ENCODE measurements at places on chromosomes 12 and 14.

DNA sequence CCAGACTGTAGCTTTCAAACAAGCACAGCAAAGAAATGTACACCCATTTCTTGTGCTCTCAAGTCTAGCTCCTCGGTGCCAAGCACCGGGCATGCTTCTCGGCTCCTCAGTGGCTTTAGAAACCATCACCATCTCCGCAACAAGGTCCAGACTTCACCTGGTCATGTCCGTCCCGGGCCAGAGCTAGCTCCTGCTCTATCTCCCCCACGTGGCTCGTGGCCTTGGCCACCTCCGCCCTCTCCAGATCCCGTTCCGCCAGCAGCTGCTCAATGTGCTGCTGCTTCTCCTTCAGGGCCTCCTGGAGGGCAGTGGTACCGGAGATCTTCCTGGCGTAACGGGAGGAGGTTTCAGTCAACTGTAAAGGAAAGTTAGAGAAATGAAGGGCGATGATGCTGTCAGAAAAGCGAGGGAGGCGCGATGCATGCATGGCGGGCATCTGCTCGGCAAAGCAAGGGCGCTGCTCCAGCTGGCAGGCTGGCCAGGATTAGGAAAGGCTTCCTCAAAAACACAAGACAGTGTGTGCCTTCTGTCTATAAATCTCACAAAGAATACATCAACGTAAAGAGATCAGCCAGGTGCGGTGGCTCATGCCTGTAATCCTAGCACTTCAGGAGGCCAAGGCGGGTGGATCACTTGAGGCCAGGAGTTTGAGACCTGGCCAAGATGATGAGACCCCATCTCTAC, 67.4 kb downstream of the CLIP1 start:
- no peak for DNase-seq

GRCh38 chr14:94451826-94452225, 774 bp downstream of the SERPINA11 start:
- DNase-seq = no peak

GRCh38 chr12:31234955-31235867, 90.7 kb downstream of the SINHCAF start:
- no peak for DNase-seq

GRCh38 chr14:89040460-89041256, 216.2 kb downstream of the TTC8 start:
- DNase-seq = peak; percentile 69

DNA sequence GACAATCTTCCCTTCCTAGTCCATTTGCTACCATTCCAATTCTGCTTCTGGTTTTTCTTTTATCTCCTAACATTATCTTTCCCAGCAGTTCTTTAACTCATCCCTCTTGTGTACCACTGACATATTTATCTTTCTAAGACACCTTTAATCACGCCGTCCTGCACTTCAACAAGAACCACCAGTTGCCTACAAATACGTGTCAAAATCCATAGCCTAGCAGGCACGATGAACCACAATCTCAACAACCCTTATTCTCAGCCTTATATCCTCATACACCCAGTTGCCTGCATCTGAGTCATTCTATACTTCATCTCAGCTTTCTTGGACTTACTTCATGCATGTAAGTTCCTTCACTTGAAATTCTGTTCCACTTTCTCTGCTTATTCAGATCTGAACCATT, 16.4 kb upstream of the ST8SIA1 start:
- DNase-seq = no peak

DNA sequence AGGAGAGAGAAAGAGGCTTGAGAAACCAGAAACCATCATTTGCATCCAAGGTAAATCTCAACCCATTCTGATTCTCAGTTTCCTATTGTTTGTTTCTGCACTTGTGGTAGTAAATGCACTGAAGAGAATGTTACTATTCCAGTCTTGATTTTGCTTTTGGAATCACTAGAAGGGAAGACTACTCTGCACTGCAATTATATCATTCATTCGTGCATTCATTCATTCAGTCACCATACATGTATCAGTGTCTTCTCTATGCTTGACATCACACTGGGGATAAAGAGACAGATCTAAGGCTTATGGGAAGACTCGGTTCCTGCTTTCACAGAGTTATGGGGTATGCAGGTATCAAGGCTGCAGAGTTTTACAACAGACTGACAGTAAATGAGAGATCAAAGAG, 90.3 kb upstream of the EGLN3 start:
- DNase-seq = no peak

DNA sequence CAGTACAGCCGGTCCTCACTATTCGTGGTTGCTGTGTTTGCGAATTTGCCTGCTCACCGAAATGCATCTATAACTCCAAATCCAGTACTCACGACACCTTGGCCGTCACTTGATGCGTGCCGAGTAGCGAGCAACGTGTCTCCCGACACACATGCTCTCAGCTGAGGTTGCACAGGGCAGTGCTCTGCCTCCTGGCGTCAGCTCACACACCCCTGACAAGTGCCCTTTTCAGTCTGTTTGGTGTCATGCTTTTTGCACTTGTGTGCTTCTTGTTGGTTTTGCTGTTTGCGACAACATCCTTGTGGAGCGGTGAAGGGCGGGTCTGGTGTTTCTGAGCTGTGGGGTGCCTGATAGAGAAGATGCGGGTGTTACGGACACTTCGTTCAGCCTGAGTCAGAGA, 110.4 kb upstream of the RFLNA start:
- no peak for DNase-seq

GRCh38 chr14:105882626-105883025, 356.2 kb downstream of the TMEM121 start:
- DNase-seq = no peak

DNA sequence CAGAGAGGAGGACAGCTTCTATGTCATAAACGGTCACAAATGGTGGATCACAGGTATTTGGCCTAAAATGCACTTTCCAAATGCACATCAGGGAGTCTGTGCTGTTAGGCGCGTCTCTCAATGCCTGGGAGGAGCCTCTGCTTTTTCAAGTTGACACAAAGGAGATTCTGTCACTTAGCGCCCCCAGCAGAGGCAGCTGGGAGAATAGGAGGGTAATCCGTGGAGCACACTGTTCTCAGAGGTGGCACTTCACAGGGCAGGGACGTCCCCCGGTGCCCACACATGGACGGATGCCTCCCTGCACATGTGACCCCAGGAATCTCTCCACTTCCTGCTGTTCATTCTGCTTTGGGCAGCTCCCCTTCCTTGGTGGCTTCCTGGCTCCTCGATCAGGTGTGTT, 19.4 kb upstream of the ALDH2 start:
- no peak for DNase-seq

DNA sequence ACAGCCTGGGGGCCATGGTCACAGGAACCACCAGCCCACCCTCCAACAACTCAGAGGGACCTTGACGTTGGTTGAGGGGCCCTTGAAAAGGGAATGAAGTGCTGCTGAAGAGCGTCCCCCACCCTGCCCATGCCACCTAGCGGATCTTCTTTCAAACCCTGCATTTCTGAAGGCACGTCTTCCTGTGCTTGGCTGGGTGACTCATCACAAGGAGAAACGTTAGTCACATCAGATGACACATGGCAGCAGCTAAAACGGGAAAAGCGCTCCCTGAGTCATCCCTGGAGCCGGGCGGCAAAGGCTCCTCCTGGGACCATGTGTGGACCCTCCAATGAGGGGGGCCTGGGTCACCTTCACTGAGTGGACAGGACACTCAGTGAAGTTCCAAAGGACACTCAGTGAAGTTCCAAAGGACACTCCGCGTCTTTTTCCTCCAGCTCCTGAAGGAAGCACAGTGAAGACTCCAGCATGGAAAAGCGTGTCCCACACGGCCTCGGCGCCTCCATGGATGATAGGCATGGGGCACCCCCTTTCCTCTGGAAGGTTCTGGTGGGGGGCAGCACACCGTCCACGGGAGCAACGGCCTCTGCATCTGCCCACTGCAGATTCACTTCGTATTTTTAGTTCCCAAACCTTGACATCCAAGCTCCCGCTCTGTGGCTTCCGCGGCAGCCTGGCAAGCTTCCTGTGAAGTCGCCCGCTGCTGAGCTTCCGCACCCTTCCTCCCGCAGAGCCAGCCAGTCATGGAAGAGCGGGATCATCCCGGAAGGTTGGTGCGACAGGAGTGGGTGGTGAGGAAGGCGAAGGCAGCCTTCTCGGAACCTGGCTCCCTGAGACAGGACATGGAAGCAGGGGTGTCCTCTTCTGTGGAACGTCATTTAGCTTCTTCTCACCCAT, 383.4 kb downstream of the VRK1 start:
- DNase-seq = peak; percentile 63

DNA sequence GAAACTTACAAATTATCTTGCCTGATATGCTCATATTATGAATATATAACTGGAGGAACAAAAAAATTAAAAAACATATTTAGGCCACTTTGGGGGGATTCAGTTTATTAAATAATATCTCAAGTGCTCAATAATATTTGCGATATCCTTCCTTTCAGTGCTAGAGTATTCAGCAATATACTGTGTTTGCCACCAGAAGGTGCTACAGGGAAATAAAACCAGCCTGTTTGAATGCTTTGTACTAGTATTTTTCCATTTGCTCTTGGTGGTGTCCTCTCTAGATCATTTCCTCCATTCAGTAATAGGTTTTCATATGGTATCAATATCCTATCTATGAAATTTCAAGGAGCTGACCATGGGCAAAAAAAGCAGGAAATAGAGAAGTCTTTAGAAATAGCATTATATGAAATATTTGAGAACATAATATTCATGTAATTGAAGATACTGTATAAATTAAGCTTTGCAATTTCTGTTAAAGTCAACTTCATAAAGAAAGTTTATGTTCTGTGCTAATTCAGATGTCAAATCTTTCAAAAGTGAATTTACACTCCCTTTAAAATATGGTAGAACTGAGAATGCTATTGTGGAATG, 106.2 kb upstream of the NAV3 start:
- peak; percentile 32 for DNase-seq

GRCh38 chr14:100762901-100763300, 36.2 kb downstream of the DLK1 start:
- no peak for DNase-seq

- DNase-seq = peak; percentile 90
Measured at GRCh38 chr12:3872800-3873636, at the start of gene PARP11. Gene PARP11 (minus strand): TSS chr12:3873399. CDS start chr12:3873229, 170 bp downstream.

- no peak for DNase-seq
Measured at GRCh38 chr12:132489078-132489601, 811 bp upstream of the FBRSL1 start.

DNA sequence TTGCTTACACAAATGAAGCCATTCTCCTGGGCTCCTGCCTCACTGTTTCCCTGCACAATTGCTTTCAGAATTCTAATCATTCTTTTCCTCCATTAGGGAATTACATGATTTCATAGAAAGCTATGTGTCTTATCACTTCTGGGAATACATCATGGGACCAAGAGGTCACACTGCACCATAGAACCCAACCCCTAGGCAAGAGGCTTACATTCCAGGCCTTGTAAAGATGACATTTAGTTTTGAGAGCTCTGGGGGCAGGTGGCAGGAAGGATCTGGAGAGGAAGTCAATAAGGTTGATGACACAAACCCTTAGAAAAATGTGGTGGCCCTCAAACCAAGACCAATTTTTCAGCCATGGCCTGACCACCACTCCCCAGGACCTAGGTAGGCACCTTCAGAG, 57.1 kb downstream of the NUAK1 start:
- no peak for DNase-seq

GRCh38 chr14:75175677-75176141, 703 bp downstream of the TMED10 start:
- DNase-seq = no peak

- no peak for DNase-seq
Measured at GRCh38 chr14:99747582-99748330, 45.5 kb upstream of the EML1 start.

DNA sequence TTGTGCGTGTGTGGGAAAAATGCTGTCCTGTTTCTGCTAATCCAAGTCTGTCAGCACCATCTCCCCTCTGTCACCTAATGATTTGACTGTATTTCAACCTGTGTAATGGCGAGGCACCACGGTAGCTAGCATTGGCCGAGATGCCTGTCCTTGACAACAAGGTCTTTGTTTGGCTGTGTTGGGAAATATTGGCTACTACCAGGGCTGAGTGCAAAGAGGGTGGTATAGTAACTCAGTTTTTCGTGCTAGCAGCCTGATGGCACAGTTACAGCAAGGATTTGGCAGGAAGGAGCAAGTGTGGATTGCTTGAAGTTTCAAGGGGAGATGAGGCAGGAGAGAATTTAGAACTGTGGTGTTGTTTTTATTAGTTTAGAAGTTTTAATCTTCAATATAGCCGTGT, 440.3 kb upstream of the RGS6 start:
- DNase-seq = no peak

GRCh38 chr12:57745485-57745881, 644 bp downstream of the TSPAN31 start:
- no peak for DNase-seq

- no peak for DNase-seq
Measured at GRCh38 chr12:34345801-34346200, 323.5 kb downstream of the ALG10 start.

GRCh38 chr12:54036620-54037359, 3.9 kb downstream of the HOXC5 start:
- no peak for DNase-seq

GRCh38 chr12:131698286-131698685, 12.6 kb upstream of the SFSWAP start:
- DNase-seq = no peak

DNA sequence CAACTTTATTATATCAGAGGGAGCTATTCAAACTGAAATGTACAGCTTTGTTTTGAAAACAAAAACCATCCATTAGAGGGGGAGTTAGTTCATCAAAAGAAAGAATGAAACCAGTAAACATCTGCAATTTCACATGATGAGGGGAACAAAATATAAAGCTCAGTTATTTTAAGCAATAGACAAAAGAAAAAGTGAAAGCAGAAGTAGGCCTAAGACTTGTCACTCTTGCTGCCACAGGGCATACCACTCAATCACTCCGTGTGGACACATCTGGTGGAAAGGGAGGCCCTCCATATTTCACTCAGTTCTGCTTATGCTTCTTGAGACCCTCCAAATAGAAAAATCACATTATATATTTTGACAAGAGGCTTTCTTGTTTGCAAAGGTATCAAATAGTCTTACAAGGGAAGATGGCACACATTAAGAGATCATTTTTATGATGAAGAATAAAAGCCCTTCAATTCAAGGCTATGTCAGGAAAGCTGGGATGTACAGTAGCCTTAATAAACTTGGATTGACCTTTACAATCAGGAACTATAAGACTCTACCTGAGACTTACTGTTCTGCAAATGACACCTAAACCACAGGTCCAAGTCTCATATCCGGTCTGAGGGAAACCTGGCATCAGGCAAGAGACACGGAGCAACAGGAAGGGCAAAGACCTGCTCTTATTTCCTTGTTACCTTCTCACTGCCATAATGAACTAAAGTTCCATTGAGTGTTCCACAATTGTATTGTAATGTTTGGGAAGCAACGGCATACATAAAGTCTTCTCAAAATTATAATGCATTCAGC, 222.5 kb upstream of the GRIP1 start:
- no peak for DNase-seq

- no peak for DNase-seq
Measured at GRCh38 chr12:105499205-105499604, 168.7 kb downstream of the C12orf75 start.

GRCh38 chr12:78645956-78646355, 218.6 kb upstream of the SYT1 start:
- DNase-seq = peak; percentile 72

- DNase-seq = no peak
Measured at GRCh38 chr14:96722736-96723135, 74.4 kb upstream of the VRK1 start.

Data from fibroblast of skin of left quadriceps (primary cell).